ENCODE measurements at places on chromosomes 16 and 17.

GRCh38 chr17:56832446-56832845 is 1.3 kb downstream of the C17orf67 start:
- DNase-seq = no peak

DNA sequence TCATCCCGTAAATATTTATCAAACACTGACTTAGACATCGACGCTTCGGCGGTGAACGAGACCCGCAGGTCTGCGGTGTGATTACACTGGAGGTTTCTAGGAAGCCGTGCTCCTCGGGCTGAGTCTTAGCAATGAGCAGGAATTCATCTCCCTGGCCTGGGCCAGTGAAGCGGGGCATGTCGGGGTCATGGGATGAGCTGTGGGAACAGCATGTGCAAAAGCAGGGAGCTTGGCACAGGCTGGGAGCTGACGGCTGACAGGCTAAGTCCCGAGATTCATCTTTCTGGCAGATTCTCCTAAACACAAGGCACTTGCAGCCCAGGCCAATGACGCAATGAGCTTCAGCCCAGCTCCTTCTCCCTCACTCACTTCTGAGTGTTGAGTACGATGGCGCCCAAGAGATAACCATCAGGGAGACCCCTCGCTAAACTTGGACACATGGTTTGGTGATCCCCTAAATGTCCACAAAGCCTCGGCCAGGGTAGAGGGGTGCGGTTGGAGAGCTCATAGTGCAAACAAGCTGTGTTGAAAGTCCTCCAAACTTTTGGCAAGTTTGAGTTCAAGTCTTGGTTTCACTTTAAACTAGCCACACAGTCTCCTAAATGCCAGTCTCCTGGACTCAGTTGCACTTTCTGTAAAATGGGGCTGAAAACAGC is 12.8 kb downstream of the CRISPLD2 start:
- DNase-seq = no peak

DNA sequence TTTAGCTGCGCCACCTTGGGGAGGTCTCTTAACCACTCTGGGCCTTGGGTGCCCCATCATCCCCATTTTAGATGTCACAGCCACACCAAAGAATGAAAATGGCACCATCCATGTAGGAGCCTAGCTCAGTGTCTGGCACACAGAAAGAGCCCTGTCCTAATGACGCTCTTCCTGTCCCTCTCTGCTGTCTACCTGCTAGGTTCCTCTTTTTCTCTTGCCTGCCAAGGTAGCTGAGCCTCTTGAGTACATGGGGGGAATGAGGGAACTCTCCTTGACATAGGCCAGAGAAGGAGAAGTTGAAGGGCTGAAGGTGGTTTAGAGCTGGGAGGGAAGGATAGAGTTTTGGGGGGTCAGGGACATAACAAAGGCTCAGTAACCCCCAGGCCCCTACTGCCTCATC is 1.8 kb downstream of the RUNDC3A start:
- DNase-seq = no peak

DNA sequence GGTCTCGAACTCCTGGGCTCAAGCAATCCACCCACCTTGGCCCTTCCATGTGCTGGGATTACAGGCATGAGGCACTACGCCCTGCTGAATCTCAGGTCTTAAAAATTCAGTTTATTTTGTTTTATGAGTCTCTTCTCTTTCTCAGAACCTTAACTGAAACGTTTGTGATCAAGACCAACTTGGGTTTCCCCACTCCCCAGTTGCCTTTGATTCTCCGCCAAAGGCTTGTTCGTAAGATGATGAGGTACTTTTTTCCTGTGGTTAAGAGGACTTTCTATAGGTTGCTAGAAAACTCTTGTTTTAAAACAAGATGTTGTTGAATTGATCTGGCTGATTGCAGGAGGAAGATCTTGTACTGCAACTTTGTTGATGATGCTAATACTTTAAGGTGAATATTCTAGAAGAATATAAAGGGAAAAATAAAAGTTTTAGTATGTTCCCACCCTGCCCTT is 11.7 kb downstream of the ABCC1 start:
- peak; percentile 37 for DNase-seq

GRCh38 chr16:88781140-88782077 is 3.6 kb downstream of the PIEZO1 start:
- DNase-seq = no peak

Measured in stimulated activated CD8-positive, alpha-beta memory T cell treated with anti-CD3 and anti-CD28 coated beads, Interleukin-2, amount 100 ng/mL, for 1 hour (primary cell).